ENCODE measurements at places on chromosomes 6 and 20.

- DNase-seq = no peak
Measured at GRCh38 chr6:3409699-3410384, 47.0 kb downstream of the SLC22A23 start.

GRCh38 chr6:77106992-77107391 is 356.3 kb downstream of the HTR1B start:
- no peak for DNase-seq

DNA sequence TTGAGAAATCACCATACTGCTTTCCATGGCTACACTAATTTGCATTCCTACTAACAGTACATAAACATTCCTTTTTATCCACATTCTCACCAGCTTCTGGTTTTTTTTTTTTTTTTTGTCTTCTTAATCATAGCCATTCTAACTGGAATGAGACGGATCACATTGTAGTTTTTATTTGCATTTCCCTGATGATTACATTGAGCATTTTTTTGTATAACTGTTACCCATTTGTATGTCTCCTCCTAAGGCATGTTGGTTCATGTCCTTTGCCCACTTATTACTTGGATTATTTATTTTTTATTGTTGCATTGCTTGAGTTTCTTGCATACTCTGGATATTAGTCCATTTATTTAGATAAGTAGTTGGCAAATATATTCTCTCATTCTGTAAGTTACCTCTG is 258.0 kb downstream of the MEI4 start:
- no peak for DNase-seq

- no peak for DNase-seq
Measured at GRCh38 chr6:35359744-35360348, 17.5 kb downstream of the PPARD start.

GRCh38 chr6:113414511-113414910 is 442.6 kb upstream of the MARCKS start:
- DNase-seq = no peak

GRCh38 chr6:56223995-56224394 is 23.4 kb downstream of the COL21A1 start:
- no peak for DNase-seq

DNA sequence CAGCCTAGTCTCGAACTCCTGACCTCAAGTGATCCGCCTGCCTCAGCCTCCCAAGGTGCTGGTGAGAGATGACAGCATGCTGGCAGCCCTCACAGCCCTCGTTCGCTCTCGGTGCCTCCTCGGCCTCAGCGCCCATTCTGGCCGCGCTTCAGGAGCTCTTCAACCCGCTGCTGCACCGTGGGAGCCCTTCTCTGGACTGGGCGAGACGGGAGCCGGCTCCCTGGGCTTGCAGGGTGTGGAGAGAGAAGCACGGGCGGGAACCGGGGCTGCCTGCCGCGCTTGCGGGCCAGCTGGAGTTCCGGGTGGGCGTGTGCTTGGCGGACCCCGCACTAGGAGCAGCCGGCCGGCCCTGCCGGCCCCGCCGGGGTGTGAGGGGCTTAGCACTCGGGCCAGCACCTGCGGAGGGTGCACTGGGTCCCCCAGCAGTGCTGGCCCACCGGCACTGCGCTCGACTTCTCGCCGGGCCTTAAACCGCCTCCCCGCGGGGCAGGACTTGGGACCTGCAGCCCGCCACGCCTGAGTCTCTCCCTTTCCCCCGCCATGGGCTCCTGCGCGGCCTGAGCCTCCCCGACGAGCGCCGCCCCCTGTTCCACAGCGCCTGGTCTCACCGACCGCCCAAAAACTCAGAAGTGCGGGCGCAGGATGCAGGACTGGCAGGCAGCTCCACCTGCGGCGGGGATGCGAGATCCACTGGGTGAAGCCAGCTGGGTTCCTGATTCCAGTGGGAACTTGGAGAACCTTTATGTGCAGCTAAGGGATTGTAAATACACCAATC is 31.5 kb upstream of the RANBP9 start:
- peak; percentile 92 for DNase-seq

GRCh38 chr6:39997101-39997635 is 62.9 kb upstream of the MOCS1 start:
- DNase-seq = no peak

GRCh38 chr20:10679269-10679668 is 5.5 kb upstream of the JAG1 start:
- DNase-seq = no peak

GRCh38 chr6:134669485-134669884 is 280.4 kb downstream of the ALDH8A1 start:
- no peak for DNase-seq

Data from chondrocyte (in vitro differentiated cells).